ENCODE measurements at places on chromosomes 3 and 15.
A peak's percentile ranks its signal among the peaks of the same experiment; 100 is the strongest.

GRCh38 chr3:49805367-49805782, 2.3 kb downstream of the INKA1 start:
- DNase-seq, result no peak

DNA sequence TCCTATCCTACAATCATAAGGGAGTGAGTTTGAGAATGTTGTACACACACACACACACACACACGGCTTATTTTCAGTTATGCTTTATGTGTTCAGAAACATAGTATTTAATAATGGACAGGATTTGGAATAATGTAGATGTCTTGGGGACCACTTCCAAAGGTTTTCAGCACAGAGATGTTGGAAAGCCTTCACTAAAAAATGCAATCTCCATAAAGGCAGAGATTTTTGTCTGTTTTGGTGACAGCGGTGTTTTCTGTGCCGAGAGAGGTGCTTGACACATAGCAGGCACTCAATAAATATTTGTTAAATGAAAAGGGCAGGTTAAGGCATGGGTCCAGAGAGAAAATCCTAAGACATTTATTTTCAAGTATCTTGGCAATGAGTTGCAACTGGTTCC, 428.2 kb upstream of the RGMA start:
- no peak for DNase-seq

GRCh38 chr15:95470997-95471689, 859.4 kb upstream of the NR2F2 start:
- DNase-seq, result no peak

DNA sequence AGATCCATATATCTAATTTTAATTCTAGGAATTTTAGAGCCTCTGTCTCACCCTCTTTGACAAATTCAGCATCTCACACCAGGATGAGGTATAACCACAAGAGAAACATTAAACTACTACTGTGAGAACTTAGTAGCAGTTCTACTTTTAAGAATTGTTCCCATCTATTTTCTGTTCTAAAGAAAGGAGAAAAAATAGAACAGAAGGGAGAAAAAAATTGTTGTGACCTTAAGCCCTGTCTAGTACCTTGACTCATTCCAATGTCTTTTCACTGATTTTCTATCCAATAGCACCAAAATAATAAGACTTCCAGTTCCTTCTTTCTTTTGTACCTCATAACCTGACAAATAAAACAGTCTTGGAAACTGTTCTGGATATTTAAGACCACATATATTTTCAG, 37.0 kb downstream of the FRMD5 start:
- no peak for DNase-seq

DNA sequence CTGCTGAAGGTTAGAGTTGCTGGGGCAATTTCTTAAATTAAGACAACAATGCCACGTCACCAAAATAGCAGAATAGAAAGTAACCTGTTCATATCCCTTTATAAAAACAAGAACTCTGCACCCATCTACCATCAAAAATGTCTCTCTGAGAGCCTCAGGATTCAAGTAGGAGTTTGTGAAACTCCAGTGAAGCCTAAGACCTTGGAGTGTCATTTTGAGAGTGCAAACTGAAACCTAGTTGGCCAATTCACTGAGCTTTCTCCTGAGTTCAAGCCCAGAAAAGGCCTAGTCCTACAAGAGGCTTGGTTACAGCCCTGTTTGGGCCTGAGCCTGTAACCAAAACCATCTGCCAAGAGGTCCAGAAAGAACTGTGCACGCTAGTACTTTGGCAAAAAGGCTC, 335.1 kb downstream of the EFHB start:
- no peak for DNase-seq

- DNase-seq, result no peak
Observed at GRCh38 chr15:58139989-58140522, 1.9 kb downstream of the AQP9 start.

- DNase-seq, result no peak
Observed at GRCh38 chr3:155895379-155895900, 25.0 kb downstream of the GMPS start.

- no peak for DNase-seq
Observed at GRCh38 chr3:154943981-154944380, 136.1 kb upstream of the MME start.

DNA sequence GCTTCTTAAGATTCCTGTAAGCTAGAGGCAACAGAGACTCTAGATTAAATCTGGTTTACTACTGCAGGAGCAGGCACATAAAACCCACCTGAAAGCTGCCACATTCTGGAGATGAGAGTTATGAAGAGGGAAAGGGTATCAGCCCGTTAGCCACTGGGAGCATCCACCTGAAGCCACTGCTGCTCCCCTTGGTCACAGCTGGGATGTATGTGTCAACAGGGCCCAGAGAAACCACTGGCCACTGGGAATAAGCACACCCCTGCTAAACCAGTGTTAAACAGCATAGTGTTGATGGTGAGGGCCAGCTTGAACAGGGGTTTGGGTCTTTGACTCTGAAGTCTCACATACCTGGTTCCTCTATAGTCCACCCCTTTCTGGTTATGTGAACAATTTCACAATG, 10.9 kb downstream of the SLCO2A1 start:
- no peak for DNase-seq

DNA sequence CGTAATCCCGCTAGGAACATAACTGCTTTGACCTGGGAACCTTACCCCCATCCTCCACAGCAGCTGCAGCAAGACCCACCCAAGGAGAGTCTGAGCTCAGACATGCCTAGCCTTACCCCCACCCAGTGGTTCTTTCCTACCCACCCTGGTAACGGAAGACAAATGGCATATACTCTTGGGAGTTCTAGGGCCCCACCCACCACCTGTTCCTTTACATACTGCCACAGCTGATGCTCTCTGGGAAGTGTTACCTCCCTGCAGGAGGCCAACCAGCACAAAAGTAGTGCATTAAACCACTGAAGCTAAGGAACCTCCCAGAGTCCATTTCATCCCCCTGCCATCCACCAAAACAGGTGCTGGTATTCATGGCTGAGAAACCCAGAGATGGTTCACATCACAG, 50.6 kb upstream of the AZI2 start:
- DNase-seq, result no peak

- peak; percentile 81 for DNase-seq
Observed at GRCh38 chr15:31327669-31328427, 1.2 kb downstream of the KLF13 start.

GRCh38 chr3:157046520-157046919, 113.4 kb downstream of the CCNL1 start:
- DNase-seq, result no peak

GRCh38 chr15:49712162-49712561, 91.3 kb downstream of the DTWD1 start:
- DNase-seq, result no peak

GRCh38 chr3:105616374-105617121, 249.8 kb downstream of the ALCAM start:
- no peak for DNase-seq

- no peak for DNase-seq
Observed at GRCh38 chr15:37075777-37076176, 24.6 kb downstream of the MEIS2 start.

GRCh38 chr3:35137612-35138011, 501.7 kb upstream of the ARPP21 start:
- DNase-seq, result no peak

DNA sequence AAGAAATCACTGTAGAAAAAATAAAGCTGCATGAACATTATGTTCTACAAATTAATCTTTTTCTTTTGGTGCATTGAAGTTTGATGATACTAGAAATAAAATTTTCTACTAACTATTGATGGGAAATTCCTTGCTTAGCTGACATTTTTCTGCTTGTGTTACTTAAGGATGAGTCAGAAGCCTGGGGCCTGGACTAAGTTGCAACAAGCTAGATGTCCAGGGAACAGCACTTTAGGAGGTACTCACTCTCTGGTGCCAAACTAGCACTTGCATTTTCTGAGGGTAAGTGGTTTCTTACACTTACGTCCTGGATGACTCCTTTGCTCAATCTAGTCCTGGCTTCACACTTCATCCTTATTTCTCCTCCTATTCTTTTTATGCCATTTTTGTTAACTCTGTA, 945.1 kb downstream of the IGSF11 start:
- DNase-seq, result no peak

DNA sequence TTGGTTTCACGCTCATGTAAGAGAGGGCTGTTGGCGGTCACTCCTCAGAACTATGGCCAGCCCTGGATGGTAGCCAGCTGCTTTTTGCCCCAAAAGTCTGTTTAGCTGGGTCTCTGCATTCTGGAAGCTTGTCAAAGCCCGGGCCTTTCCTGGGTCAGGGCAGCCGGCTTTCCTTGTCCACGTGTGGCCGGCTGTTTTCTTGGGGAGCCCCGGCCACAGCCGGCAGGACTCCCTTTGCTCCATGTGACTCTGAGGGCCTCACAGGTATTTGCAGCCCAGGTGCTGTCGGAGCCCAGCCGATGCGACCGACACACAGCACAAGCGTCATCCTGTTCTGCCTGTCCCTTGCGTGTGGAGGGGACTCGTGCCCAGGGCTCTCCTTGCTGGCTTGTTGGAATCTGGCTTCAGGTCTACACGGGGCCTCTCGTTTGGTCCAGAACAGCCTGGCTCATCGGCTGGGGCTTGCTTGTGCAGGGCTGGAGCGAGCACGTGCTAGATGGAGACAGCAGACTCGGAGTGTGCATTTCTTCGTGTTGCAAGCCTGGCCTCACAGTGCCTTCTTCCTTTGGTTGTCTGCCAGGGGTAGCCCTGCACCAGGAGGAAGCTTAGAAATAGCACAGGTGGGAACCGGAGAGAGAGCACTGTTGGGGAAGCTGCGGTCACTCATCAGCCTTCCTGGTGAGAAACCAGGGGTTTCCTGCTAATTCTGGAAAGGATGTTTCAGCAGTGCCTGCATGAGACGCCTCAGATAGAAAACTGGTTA, 51.5 kb downstream of the PGPEP1L start:
- no peak for DNase-seq
